HL-60 (cell line): ENCODE measurements at places on chromosomes 1 and 21.
A peak's percentile ranks its signal among the peaks of the same experiment; 100 is the strongest.

DNA sequence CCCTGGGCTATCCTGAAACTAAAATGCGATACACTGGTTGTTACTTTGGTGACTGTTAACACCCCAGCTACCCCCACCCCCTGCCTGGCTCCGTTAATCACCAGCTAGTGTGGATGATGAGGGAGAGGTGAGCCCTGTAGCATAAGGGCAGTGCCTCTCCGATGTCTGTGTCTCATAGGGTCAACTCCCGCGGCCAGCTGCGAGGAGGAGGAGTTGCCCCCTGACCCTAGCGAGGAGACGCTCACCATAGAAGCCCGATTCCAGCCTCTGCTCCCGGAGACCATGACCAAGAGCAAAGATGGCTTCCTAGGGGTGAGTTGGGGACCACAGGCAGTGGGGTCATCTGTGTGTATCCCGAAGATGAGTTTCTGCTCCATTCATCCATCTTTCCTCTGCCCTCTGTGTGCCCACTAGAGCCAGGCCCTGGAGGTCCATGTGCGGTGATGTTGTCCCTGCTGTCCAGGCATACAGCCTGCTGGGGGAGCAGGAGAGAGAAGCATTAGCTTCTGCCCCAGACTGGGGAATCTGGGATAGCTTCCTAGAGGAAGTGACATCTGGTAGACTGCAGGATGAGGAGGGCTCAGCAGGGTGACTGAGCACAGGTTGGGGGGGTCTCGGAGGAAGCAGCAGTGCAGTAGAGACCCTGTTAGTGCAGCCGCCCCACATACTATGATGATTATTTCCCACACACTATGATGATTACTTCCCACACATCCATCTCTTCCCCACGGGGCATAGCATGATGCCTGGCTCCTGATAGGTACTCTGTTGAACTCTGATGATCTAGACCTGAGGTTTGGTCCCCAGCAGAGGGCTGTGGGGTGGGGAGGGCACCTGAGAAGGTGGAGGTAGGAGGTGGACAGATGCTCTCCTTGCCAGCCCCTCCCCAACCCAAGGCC, 5.2 kb downstream of the SELENON start:
- no peak for DNase-seq

- peak; percentile 21 for DNase-seq
Observed at GRCh38 chr1:200738949-200739651, 407 bp downstream of the CAMSAP2 start.

- DNase-seq = no peak
Observed at GRCh38 chr1:36842448-36842847, 191.9 kb downstream of the GRIK3 start.

DNA sequence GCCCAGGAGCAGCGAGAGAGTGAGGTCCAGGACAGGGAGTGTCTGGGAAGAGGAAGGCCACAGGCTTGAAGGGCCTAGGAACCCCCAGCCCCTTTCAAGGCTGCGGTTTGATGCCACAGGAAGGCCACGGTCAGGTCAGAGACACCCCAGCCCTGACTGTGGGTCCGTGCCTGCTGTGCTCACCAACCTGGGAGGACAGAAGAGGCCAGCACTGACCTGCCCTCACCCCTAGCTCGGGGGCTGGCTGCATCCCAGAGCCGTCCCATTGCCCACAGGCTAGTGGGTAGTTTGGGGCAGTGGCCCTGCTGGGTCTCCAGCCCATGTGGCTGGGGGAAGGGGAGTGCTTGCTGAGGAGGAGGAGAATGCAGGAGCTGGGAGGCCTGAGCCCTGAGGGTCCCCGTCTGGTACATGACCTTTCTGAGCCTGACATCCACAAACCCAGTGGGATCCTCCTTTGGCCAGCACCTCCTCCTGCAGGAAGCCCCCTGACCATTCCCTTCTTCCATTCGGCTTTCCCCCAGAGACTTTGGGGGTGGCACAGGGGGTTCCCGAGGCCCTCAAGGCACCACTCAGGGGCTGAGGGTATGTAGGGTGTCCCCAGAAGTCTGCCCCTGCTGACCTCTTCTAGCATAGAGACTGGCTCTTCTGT, 54.3 kb downstream of the WNT9A start:
- DNase-seq = no peak

DNA sequence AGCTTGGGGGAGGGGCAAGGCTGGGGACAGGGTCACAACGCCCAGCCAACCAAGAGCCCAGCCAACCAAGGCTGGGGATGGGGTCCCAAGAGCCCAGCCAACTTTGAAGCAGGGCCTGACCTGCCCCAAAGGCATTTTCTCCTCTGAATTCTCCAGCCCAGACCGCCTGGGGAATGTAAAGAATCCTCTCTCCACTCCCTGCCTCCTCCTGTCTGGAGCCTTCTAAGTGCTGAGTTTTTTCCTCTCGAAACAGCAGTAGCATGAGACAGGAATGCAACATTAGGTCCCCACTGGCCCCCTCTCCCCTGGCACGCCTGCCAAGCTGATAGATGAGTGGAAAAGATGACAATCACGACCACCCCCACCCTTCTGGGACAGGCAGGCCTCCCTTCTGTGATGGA, 17.0 kb downstream of the C1orf198 start:
- no peak for DNase-seq

DNA sequence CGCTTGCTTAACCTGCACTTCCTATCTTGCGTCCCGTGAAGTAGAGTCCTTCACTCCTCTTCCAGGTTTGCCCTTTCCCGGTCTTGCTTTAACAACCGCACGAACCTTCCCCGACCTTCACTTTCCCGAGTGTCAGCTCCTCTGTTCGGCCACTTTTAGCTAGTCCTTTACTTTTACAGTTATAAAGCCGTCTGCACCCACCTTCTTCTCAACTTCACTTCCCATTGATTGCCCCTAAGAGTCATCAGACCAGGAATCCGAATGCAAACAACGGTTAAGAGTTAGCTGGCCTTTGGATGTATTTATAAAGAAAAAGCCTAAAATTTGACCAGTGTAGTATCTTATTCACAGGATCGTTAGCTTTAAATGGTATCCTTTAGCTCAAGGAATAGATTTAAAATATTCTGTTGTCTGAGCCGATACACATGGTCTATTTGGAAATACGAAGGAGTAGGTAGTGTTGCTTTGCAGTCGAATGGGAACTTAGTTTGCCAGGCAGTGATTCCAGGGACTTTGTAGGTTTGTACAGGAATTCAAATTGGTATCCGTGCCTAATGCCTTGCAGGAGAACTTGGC, 1.4 kb downstream of the PPP2R5A start:
- DNase-seq = no peak

GRCh38 chr1:201999625-202000238, 10.7 kb upstream of the ELF3 start:
- peak; percentile 41 for DNase-seq

DNA sequence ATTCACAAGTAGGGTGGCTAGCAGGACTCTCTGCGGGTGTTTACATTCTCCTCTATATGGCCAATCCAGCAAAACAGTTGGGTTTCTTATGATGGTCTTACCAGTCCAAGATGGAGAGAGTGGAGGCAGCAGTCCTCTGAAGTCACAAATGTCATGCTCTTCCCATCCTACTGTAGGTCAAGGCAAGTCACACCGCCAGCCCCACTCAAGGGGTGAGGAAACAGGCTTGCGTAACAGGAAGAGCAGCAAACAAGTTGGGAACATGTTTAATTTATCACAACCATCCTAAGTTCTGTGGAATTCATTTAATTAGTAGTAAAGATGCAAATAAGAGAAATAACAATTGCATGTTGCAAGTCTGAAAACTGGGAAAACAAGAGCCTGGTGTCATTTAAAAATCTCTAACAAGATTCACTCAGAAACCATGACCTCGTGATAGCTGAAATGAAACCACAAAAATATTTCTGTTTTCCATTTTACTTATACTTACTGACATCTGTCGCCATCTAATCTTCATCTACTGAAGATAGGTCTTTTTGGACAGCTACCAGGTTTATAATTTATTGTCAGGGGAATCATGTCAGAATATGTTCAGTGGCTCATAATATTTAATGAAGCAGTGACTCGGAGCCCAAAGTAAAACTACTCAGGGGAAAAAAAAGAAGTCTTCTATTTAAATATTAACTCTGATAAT, 349.1 kb upstream of the FMN2 start:
- peak; percentile 53 for DNase-seq

DNA sequence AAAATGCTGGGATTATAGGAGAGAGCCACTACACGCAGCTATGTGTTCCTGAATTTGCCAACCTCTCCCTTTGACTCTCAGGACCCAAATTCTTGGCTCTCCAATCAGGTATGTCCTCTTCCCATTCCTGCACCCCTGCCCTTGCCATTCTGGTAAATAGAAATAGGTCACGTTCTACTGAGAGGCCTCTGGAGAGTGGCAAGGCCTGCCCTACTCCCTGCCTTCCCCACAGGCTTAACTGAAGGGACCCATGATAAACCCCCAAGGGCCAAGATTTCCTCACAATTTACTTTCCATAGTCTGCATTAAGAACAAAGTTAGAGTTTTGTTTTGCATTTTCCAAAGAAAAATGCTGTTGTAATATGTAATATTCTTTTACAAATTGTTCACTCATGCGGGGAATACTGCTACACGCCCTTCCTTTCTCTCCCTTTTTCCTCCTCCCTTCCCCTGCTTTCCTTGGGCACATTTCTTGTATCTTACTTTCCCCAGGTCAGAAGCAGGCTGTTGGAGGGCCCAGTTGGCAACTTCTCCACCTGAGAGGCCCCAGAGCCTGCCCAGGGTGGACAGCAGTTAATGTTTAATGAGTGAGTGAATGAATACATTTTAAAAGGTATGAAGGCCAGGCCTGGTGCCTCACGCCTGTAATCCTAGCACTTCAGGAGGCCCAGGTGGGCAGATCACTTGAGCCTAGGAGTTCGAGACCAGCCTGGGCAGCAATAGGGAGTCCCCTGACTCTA, 33.9 kb upstream of the PUM1 start:
- no peak for DNase-seq

GRCh38 chr1:188668083-188668482, 1809.6 kb downstream of the BRINP3 start:
- no peak for DNase-seq

- no peak for DNase-seq
Observed at GRCh38 chr1:43796111-43796581, 88.8 kb downstream of the ST3GAL3 start.

GRCh38 chr1:200495901-200496300, 86.1 kb upstream of the ZNF281 start:
- no peak for DNase-seq

GRCh38 chr21:35547946-35548774, 499.1 kb upstream of the RUNX1 start:
- DNase-seq = no peak

- peak; percentile 26 for DNase-seq
Observed at GRCh38 chr1:9890224-9890731, 19.8 kb downstream of the CTNNBIP1 start.

DNA sequence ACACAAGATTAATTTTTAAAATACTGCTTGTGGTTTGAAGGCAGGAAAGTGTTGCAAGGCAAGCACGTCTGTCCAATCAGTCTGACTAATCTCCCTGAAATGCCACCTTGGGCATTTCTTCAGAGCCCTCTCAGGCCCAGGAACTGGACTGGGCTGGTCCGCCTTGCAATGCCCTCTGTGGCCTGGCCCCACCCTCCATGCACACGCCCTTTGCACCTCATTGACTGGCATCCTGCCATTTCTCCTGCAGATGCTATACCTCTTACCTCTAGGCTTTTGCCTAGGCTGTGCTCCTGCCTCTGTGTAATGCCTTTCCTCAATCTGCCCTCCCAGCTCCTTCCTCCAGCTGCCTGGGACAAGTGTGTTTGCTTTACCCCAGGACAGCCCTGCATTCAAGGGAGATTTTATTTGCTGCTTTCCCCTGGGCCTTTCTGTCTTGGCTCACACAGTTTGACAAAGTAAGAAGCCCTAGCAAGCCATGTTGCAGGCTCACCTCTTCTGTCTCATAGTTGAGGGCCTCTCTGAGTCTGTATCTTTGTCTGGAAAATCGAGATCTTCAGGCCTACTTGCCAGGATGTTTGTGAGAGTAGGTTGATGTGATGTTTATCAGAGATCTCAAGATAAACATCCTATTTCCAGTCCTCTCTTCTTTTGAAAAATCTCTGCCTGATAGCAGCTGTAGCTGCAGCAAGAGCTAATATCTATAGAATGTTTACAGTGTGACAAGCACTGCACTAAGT, 149.2 kb upstream of the JUN start:
- DNase-seq = peak; percentile 30

DNA sequence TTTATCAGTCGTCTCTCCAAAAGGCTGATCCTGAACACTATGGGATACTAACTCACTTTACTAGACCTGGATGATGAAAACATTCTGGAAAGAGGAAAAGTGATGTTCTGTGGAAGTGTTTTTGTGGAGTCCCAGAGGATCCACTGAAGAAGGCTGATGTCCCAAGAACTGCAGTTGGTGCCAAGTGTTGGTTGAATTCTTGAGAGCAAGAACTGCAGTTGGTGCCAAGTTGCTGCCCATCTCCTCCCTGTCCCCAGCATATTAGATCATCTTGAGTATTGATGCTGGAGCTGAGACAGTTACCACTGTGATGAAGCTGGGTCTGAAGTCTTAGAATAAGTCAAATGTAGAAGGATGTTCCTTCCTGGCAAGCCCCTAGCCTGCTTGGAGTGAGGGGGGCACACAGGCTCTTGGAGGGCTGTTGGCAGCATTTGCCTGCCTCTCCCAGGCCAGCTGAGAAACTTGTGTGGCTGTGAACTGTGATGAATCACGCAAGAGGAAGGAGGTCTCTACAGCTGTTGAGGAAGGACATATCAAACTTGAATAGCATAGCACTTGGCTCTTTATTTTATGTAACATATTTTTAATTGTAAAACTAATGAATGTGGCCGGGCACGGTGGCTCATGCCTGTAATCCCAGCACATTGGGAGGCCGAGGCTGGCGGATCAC, 48.1 kb downstream of the DNAJC6 start:
- no peak for DNase-seq

- DNase-seq = no peak
Observed at GRCh38 chr1:174157157-174157806, 2.0 kb upstream of the RABGAP1L start.

GRCh38 chr1:227396539-227397353, 78.5 kb upstream of the CDC42BPA start:
- no peak for DNase-seq

DNA sequence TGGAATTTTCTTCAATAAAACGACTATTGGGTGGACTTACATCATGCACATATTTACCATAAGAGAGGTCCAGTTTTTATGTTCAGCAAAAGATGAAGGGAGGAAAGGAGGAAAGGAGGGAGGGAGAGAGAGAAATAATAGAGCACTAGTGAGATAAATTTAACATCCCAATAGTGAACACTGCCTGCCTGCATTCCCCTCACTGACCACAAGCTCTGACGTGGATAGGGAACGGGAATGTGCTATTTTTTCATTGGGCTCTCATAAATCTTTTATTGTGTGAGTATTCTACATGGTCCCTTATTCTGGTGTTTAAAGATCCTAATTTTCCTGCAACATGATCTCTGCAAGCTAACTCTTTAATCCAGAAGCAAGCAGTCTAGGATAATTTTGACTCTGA, 82.1 kb downstream of the TTC3 start:
- DNase-seq = no peak
